ENCODE measurements at places on chromosomes 12 and 14.
A peak's percentile ranks its signal among the peaks of the same experiment; 100 is the strongest.

GRCh38 chr12:49369411-49370145, 2.3 kb downstream of the SPATS2 start:
- DNase-seq, result no peak

DNA sequence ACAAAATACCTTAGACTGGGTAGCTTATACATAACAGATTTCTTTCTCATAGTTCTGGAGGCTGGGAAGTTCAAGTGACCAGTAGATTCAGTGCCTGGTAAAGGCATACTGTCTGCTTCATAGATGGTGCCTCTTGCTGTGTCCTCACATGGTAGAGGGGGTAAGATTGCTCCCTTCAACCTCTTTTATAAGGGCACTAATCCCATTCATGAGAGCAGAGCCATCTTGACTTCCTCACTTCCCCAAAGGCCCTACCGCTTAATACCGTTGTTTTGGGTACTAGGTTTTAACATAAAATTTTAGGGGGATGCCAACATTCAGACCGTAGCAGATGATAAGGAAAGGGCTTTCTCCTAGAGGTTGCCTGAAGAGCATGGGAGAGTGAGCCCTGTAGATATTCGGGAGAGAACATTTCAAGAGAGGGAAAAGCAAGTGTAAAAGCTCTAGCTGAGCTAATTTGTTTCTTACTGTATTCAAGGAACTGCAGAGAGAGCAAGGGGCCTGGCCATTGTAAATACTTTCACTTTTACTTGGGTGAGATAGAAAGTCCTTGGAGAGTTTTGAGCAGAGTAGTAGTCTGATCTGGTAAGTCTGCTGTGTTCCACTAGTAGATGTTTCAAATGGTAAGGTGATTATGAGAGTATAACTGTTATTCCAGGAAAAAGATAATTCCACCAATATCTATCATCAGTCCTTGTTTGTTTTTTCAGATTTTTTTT, 27.3 kb downstream of the FRS2 start:
- DNase-seq, result no peak

DNA sequence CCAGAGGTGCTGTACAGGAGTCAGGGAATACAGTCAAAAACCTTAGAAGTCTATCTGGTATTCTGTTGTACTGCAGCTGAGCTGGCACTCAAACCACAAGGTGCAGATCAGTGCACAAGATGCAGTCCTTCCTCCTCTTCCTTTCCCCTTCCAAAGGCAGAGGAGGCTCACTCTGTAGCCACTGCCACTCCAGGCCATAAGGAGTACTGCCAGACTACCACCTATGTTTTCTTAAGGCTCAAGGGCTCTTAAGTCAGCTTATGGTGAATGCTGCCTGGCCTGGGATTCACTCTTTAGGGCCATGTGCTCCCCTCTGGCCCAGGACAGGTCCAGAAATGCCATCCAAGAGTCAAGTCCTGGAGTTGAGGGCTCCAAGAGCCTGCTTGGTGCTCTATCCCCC, 200.3 kb downstream of the CRADD start:
- DNase-seq, result no peak

DNA sequence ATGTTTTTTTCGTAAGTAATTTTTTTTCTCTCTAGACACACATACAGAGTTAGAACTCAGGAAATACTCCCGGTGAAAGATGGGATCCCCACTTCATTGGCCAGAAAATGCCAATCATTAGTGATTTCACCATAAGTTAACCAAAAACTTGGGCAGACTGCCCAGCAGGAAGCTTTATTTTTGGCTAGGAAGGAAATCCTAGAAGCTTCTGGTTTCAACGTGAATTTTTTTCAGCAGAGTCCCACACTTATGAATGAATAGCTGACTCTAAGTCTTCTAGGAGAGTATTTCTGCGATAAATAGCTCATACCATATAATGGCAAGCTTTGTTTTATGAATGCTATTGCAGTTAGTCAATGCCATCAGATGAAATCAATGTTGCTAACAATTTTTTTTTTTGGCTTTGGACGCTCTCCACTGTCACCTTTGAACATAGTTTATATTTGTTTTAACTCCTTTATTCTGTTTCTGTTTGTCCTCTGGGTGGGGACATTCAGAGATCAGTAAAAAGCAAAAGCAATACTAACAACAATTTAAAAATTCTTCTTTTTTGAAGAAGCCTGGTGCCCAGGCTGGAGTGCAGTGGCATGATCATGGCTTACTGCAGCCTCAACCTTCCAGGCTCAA, 9.5 kb downstream of the PPP1CC start:
- peak; percentile 11 for DNase-seq
